ENCODE measurements at places on chromosomes 5 and 9.

DNA sequence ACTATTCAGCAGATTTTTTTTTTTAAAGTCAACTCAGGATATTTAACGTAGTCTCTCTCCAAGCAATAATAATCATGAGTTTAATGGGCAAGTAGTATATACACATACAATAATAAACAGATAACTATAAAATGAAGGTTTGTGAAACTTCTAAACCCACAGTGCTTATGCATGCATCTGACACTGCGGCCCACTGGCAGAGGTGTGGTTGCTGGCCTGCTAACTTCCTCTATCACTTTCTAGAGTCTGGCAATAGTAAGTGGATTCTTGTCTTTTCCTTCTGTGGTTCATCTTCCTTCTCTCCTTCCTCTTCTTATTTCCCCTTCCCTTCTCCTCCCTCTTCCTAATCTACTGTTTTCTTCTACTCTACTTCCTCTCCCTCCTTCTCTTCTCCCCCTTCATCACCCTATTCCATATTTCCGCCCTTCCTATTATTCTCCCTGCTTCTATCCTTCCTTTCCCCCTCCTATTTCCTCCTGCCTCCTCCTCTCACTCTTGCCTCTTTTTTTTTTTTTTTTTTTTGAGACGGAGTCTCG, 18.6 kb upstream of the AGXT2 start:
- no peak for DNase-seq

GRCh38 chr5:90940227-90940995, 381.8 kb downstream of the ADGRV1 start:
- DNase-seq, result peak; percentile 24

GRCh38 chr5:37247036-37247435, 2.1 kb downstream of the CPLANE1 start:
- DNase-seq, result no peak

DNA sequence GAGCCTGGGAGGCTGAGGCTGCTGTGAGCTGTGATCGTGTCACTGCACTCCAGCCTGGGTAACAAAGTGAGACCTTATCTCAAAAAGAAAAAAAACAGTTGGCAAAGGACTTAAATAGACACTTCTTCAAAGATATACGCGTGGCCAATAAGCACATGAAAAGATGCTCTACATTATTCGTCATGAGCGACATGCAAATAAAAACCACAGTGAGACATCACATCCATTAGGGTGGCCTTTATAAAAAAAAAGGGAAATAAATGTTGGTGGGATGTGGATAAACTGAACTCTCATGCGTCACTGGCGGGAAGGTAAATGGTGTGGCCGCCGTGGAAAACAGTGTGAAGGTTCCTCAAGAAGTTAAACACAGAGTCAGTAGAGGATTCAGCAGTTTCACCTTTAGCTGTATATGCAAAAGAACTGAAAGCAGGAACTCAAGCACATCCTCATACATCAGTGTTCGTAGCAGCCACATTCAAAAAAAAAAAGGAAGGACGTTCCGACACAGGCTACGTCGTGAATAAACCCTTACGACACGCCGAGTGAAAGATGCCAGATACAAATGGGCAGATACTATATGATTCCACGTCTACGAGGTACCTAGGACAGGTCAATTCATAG, 24.5 kb upstream of the NRARP start:
- DNase-seq, result no peak
